Effector memory CD4-positive, alpha-beta T cell (primary cell): ENCODE measurements at places on chromosomes 16 and 17.

DNA sequence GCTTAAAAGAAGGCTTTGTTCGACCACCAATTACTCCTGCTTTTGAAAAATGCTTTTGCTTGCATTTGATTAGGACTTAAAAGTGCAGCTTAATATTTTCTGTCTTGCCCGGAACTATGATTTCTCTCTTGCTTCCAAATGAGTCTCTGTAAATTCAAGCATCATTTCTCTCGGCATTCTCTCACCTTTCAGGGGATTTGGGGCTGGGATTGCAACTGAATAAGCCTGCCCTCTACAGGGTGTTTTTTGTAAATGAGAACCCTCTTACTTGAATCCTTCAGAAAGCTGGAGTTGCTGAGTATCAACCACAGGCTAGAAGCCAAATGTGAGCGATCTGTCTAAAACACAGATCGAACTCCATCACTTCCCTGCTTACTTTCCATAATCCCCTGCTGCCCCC lies 234.6 kb downstream of the TMEM114 start:
- no peak for DNase-seq

- DNase-seq, result no peak
Measured at GRCh38 chr17:62760059-62760944, 47.8 kb downstream of the MARCHF10 start.

- no peak for DNase-seq
Measured at GRCh38 chr16:49621241-49622083, 234.4 kb downstream of the ZNF423 start.

DNA sequence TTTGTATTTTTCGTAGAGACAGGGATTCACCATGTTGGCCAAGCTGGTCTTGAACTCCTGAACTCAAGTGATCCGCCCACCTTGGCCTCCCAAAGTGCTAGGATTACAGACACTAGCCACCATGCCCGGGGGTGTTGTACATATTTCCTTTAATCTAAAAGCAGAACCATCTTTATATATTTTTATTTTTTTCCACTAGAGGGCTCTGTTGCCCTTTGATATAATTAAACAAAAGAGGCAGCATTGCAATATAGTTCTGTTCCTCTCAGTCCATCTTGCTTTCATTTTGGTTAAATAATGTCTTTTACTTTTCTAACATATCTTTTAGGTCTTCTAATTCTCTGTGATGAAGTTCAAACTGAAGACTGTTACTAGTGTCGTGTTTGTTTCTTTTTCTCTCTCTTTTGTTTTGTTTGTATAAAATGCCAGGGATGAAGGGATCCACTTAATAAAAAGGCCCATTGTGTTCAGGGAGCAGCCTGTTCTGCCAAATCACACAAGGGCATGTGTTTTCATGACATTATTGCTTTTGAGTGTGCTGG lies 23.4 kb downstream of the WWOX start:
- no peak for DNase-seq
